ENCODE measurements at places on chromosomes 5 and 9.

DNA sequence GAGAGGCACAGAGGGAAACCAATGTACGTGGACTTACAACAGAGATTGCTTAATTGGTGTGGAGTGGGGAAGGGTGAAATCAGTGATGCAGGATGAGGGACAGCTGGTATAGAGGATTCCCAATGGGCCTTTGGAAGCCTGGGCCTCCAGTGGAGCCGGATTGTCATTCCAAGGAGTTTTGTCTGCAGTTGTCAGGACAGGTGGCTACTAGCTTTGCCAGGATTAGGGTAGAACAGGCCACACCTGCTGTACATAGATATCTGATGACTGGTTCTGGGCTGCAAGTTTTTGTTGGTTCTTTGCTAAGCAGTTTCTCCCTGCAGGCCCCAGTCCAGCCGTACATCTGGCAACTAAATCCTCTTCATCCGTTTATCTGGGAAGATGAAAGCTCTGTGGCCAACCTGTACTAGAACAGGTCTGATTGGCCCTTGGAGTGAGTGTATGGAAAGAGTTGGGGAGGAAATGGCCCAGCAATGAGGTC, 4.2 kb downstream of the SKP2 start:
- DNase-seq = no peak

DNA sequence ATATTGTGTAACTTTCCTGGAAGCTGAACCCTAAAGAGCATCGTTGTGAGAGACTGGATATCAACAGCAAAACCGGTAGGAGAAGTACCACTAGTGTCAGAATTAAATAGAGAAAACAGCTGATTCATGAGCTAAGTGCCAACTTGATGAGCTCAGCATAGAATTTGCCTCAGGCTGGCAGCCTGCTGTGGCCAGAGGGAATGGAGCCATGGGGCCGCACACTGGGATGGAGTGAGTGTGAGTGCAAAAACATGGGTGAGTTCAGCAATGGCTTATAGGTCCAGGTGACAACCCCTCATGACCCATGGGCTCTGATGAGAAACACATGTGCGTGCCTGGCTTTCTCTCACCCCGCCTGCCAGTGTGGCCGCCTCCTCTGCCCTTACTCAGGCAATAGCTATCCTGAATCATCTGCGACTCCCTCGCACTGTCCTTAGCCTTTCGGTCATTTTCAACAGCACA, 25.4 kb downstream of the ADAMTS16 start:
- DNase-seq = no peak

DNA sequence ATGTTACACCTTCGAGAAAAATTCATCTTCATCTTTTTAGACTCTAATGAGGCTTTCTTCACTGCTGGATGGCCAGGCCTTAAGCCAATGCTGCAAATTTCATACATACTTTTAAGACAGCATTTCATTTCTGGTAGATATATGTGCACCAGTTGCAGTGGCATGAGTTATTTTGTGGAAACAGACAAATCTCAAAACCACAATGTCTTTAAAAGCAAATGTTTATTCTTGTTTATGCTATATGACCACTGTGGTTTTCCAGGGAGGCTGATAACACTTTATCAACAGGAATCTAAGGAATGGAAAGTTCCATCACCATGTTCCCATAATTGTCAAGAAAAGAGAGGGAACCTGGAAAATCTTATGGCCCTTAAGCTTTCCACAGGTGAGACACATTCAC, 27.7 kb downstream of the CDH9 start:
- no peak for DNase-seq

- no peak for DNase-seq
These were observed 185.0 kb downstream of the CNTLN start for GRCh38 chr9:17319864-17320263.

DNA sequence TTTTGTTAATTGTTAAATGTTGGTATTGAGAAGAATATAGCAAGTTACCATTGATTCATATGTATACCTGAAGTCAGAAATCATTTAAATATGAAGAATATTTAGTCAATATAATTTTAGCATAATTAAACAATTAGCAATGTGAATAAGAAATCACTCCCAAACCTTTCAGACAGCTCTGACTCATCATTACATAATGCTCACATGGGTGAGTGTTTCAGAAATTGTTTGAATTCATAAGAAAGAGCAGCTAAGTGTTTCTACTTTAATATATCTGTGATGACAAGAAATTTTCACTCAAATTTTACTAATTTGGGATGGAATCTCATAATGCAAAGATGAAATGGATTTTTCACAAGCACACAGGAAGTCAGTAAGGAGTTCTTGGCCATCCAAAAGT, 42.0 kb upstream of the CDC42SE2 start:
- no peak for DNase-seq

- no peak for DNase-seq
These were observed 348.8 kb downstream of the HTR1A start for GRCh38 chr5:63613442-63613841.

DNA sequence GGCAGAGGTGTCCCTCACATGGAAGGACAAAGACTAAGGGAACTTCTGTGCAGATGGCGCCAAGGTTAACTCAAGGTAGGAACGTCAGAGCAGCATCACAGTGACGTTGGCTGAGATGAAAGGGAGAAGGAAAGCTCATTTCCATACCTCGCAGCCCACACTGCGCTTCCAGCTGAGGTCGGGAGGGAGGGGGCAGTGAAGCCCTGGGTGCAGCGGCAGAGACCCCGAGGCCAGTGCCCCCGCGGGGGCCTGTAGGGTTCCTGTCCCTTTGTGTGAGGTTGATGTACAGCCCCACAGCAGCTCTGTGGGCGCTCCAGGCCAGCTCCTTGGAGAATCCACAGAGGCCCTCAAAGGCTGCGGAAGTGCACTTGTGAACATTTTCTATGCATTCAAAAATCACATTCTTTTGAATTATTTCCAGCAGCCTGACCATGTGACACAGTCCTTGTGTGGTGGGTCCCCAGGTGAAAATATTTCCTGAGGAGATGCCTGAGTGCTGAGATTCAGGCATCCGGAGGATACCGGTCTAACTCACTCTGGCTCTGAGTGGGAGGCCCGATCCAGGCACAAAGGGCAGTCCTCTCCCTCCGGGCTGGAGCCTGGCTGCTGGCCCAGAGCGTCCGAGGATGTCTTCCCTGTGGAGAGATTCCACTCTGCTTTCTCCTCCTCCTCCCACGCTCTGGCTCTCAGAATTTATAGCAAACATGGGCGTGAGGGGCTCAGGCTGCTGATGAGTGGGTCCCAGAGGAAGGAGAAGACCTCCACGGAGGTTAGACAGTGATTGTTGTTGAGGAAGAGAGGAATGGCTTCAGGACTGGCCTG, 150.7 kb downstream of the ICE1 start:
- DNase-seq = no peak

DNA sequence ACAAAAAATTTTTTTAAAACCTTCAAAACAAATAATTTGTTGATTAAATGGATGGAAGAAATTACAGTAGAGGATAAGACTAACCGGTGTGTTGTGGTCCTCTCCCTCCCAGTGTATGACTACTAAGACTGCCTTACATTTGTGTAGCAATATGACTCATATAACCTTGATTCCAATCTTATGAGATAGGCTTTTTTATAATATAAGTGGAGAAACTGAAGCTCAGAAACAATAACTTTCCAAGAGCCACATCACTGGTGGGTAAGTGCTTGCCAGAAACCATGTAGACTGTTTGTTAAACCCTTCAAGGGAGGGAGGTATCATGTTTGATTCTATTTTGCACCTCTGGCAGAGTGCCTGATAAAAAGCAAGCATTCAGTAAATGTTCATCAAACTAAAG, 47.5 kb downstream of the NLN start:
- DNase-seq = no peak

All from NCI-H510A (cell line).